NCI-H187 (cell line): ENCODE measurements at places on chromosomes 1 and 21.
A peak's percentile ranks its signal among the peaks of the same experiment; 100 is the strongest.

DNA sequence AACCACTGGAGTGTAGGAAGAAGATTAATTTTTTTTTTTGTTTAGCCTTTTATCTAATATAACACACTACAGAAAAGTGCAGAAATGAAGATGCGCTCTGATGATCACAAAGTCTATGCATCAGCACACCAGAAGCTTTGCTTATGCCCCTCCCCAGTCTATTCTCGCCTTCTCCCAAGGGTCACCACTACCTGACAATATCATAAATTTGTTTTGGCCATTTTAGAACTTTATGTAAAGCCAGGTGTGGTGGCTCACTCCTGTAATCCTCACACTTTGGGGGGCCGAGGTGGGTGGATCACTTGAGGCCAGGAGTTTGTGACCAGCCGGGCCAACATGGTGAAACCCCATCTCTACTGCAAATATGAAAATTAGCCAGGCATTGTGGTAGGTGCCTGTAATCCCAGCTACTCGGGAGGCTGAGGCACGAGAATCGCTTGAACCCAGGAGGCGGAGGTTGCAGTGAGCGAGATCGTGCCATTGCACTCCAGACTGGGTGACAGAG lies 231.3 kb downstream of the FOXD2 start:
- no peak for DNase-seq

DNA sequence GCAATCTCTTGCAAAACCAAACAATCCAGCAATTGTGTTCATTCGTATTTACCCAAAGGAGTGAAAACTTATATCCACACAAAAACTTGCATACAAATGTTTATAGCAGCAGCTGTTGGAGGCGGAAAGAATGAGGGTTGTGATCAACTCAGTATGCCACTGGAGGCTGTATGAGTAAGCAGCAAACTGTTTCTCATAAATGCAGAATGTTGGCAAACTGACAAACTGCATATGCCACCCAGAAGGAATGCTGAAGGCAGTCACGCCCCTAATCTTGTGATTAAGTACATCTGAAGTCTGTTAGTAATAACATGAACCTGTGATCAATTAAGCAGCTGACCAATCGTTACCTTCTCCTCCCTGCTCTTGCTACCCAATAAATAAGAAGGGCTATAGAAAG lies 60.5 kb upstream of the CR2 start:
- DNase-seq = no peak

- no peak for DNase-seq
Measured at GRCh38 chr1:80367058-80367457, 1360.5 kb upstream of the ADGRL4 start.

DNA sequence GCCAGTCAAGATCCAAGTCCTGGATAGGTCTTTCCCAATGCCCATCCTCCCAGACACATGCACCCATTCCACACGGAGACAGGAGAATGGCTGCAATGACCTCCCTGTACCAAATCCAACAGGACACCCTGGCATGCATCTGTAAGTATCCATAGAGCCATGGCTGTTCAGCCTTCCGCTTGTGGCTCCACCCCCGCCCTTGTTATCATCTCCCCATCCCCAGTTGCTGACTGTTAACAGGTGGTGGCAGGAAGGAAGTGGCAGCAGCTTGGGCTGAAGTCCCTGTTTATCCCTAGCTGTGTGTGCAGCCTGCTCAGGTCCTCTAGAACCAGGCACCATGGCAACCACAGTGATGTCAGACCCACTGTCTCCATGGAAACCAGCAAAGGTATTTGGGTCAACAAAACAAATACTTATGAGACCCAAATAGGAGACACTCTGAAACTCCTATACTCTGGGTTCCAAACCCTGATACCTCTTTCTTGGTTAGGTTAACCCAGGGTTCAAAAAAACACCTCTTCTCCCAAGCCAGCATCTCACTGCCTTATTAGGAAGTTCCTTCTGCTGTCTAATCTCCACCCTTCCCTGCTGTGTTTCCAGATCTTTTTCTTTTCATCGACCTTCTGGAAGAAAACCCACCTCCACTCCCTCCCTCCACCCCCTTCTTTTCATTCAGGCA lies 721 bp downstream of the PBXIP1 start:
- peak; percentile 16 for DNase-seq
